GM19239 (cell line): ENCODE measurements at places on chromosomes 3 and 15.

DNA sequence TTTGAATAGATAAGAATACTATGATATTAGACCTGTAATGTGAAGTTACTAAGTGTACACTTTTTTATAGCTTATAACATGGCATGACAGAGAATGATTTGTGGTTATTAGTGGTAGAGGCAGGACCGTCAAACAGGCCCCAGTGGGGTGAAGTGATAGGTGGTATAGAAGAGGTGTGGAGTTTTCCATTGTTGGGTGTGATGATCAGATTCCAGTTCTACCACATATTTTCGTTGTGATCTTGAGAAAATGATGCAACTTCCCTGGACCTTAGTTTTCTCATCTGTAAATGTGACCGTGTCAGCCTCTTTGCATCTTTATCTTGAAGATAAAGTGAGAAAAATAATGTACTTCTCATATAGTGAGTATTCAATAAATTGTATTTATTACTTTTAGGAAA lies 30.3 kb upstream of the UTS2B start:
- no peak for DNase-seq

DNA sequence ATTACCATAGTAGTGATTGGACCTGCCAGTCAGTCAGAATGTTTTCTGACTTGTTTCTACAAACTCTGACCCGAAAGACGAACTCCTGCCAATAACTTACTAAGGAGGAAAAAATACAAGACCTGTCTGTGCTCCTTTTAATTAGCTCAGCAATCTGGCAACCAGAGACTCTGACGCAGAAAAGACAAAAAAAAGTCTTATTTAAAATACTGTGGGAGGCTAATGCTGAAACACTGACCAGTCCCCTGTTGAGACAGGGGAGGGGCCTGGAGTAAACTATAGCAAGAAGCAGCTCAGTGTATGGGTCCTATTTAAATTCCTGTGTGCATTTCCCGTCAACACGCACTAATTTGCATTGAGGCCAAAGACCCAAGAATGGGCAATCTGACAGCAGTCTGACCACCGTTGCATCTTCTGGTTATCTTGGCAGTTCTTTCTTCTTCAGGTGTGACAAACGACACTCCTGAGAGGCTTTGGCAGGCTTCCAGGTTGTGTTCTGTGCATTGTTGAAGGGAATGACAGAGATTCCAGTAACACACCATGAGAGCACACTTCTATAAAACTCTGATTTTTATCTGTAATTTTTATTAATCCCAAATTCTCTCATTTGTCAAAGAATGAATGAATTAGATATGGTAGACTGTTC lies 1114.3 kb downstream of the IGSF11 start:
- DNase-seq: no peak

DNA sequence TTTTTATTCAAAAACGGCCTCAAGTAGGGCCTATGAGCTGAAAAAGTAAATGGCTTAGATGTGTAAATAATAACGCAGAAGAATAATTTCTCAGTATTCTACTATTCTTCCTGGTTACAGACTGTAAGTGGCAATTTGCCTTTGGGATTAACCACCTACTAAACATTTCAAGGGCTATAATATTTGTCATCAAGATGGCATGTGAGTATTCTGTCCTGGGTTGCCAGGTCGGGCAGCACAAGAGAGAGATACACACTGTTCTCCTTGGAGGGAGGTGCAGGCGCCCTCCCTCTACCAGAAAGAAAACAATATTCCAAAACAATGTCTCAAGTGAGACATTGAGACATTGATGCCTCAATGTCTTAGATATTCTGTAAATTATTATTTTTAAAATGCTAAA lies 278.4 kb downstream of the OCA2 start:
- DNase-seq: no peak

DNA sequence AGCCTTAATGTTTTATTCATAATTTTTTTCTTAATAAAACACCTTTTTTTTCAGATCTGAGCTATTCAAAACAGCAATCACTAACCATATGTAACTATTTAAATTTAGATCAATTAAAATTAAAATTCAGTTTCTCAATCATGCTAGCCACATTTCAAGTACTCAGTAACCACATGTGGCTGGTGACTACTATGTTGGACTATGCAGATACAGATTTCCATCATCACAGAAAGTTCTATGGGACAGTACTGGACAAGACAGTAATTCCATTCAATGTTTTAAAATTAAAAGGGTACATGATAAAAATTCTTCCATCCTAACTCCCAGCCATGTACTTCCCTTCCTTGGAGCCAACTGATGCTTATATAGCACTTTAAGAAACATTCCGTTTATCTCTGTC lies 119.3 kb downstream of the GLDN start:
- no peak for DNase-seq

DNA sequence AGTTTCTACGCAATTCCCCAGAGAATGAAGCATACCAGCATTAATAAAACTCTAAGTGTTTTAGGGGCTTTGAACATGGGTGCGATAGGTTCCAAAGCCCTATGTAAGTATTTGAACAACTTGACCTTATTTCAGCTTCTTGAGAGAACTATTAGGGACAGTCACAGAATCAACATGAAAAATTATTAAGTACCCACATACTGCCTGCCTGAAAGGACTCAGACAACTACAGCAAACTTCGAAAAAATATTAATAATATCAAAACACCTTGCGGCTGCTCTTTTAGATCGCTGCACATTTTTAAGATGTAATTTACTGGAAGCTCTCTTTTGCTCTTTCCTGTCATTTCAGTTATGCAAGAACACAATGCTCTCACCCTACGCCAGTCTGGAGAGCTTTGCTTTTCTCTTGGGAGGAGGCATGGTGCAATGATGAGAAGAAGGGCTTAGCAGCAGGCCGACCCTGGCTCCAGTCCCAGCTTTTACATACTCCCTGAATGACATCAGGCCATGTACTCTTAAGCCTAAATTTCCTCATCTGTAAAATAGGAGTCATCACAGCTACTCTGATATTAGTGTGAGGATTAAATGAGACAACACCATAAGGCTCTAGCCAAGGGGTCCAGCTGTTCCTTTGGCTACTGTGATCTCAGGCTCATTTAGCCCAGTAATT lies 640.7 kb downstream of the FHIT start:
- DNase-seq: no peak

- no peak for DNase-seq
These were observed 47.0 kb downstream of the EXD1 start for GRCh38 chr15:41183581-41183980.

- no peak for DNase-seq
These were observed 34.8 kb downstream of the RBPMS2 start for GRCh38 chr15:64740311-64741170.

- no peak for DNase-seq
These were observed 19.0 kb downstream of the RPL39L start for GRCh38 chr3:187120326-187120725.

- DNase-seq: no peak
These were observed 28.1 kb upstream of the MCTP2 start for GRCh38 chr15:94203306-94203705.

DNA sequence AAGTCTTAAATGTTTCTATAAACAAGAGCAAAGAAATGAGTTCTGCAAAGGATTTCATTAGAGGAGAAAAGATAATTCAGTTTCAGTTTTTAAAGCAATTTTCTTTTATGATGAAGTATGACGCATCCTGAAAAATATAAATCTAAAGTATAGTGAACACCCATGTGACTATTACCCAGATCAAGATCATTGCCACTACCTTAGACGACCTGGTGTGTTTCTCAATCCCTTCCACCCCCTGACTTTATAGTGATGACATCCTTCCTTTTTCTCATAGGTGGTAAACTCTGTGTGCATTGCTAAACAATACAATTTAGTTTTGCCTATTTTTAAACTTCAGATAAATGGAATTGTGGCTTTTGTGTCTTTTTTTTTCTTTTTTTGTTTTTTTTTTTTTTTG lies 8.4 kb downstream of the STT3B start:
- no peak for DNase-seq

- no peak for DNase-seq
These were observed 18.1 kb downstream of the ARRDC4 start for GRCh38 chr15:97978401-97979139.

DNA sequence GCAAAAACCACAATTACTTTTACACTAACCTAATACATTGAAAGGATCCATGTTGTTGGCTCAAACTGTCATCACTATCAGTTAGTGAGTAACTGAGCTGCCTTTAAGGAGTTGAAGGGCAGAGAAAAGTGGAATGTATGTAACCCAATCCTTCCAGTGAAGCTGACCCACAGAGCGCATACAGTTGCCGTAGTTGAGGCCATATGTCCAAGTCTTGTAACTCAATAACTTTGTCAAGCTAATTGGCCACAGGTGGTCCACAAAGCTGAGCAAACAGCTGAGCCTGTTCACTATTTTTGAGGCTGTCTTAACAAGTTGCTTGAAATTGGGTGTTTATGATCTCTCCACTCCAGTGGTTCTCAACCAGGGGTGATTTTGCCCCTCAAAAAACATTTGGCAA lies 169.0 kb upstream of the SLC24A5 start:
- DNase-seq: no peak

GRCh38 chr3:48408823-48409281 lies 21.0 kb downstream of the PLXNB1 start:
- peak; percentile 8 for DNase-seq

GRCh38 chr15:39188930-39189329 lies 391.9 kb upstream of the THBS1 start:
- DNase-seq: no peak

DNA sequence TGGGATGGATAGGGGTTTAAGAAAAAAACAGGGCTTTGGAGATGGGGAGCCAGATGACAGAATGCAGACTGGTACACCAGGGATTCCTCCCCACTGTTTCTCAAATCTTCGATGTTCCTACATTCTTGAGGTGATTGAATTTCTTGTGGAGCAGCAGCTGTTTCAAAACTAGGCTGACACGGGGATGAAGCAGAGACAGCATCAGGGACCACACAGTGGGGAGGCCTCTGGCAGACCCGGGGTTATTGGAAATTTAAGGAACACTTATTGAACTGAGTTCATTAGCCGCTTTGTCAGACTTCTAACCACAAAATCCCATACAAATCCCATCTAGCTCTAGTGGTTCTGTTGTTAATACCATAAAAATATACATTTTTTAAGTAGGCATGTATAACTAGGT lies 621.4 kb upstream of the GBE1 start:
- DNase-seq: no peak

DNA sequence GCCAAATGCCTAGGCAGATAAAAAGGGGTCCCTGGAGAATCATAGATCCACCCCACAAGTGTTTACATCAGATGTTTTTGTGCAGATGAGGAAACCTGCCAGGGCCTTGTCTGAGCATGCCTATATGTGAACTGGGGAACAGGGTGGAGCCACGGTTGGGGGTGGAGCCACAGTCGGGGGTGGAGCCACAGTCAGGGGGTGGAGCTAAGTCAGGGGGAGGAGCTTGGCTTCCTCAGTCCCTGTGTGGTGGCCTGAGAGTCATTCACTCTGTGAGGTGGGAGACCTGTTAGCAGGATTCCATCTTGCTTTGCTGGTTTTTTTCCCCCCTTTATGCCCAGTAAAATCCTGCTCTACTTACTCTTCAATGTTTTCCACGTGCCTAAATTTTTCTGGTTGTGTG lies 57.8 kb upstream of the TGFBR2 start:
- no peak for DNase-seq

- DNase-seq: no peak
These were observed 28.8 kb downstream of the PCNP start for GRCh38 chr3:101602731-101603130.

GRCh38 chr3:101828691-101829436 lies 20.4 kb upstream of the NFKBIZ start:
- DNase-seq: no peak

DNA sequence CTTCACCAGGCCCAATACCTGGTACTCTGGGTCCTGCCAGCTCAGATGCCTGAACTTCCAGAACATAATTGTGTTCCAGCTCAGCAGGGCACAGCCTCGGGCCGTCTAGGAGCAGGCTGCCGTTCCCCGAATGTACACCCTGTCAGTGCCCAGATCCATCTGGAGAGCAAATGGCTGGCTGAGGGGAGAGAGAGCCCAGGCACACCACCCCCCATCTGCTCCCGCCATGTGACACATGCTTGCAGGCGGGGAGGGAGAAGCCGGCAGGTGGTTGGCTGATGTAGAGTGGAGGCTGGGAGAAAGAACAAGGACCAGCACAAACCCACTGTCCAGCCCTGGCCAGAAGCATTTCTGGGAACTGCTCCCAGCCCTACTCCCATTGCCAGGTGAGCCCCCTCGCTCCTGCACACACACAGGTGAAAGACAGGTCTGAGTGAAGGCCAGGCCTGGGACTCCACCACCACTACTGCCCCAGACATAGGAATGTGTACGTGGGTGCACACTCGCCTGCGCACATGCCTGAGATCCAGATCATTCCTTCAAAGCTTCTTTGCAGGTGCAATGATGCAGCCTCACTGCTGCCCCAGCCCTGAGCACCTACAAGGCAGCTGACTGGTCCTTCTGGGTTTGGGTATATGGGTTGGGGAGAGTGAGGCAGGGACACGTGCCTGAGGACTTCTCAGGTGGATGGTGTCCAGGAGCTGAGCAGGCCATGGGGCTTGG lies 53.5 kb downstream of the SEMA5B start:
- DNase-seq: no peak

- no peak for DNase-seq
These were observed 133.1 kb downstream of the THSD4 start for GRCh38 chr15:71248386-71248785.

DNA sequence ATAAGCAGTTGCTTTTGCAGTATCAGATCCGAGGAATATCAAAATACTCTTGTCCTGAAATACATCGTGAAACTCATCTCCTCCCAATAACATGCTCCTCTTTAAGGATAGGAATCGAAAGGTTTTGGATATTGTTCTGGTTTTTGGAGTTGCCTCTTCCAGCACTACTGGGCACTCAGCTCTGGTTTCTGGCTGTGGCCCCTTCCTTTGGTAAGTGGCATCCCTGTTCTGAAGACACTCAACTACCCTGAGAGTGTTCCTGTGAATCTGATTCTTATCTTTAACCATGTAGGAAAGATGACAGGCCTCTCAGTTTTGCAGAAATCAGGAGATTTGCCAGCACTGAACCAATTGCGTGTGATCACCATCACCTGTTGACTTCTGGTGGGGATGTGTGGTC lies 327.5 kb upstream of the TBL1XR1 start:
- no peak for DNase-seq
